Kidney epithelial cell (primary cell): ENCODE measurements at places on chromosomes 12 and 14.

GRCh38 chr12:69338120-69338859 is 9.9 kb upstream of the LYZ start:
- no peak for DNase-seq

GRCh38 chr12:120751389-120751788 is 25.8 kb downstream of the ACADS start:
- DNase-seq: no peak

DNA sequence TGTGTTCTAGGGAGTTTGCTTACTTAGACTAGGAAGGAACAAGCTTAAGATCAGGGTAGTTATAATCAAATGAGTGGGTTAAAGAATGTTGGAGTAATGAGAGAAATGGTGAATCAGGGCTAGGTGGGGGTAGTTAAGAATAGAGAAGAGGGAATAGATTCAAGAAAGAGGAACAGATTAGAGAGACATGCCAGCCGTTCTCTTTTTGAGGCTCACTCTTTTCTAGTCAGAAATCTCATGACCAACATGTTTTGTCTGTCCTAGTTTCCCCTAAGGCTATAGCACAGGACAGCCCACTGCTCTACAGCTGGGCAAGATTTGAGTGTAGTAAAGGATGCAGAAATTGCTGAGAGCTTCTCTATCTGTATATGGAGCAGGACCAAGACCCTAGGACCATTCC is 258.4 kb downstream of the AKAP6 start:
- DNase-seq: no peak

DNA sequence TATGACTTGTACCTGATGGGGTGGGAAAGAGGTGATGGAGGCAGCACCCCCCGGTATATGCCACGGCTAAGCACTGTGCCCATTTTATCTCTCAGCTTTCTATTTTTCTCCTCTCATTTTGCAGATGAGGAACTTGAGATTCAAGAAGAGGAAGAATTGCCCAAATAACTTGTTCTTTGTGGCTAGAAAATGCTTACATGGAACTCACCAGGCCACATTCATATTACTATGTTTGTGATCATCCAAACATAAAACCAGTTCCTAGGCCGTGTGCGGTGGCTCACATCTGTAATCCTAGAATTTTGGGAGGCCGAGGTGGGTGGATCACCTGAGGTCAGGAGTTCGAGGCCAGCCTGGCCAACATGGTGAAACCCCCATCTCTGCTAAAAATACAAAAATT is 14.5 kb upstream of the PSMD9 start:
- DNase-seq: no peak

- no peak for DNase-seq
These were observed 703.4 kb downstream of the NRXN3 start for GRCh38 chr14:78873581-78873980.

DNA sequence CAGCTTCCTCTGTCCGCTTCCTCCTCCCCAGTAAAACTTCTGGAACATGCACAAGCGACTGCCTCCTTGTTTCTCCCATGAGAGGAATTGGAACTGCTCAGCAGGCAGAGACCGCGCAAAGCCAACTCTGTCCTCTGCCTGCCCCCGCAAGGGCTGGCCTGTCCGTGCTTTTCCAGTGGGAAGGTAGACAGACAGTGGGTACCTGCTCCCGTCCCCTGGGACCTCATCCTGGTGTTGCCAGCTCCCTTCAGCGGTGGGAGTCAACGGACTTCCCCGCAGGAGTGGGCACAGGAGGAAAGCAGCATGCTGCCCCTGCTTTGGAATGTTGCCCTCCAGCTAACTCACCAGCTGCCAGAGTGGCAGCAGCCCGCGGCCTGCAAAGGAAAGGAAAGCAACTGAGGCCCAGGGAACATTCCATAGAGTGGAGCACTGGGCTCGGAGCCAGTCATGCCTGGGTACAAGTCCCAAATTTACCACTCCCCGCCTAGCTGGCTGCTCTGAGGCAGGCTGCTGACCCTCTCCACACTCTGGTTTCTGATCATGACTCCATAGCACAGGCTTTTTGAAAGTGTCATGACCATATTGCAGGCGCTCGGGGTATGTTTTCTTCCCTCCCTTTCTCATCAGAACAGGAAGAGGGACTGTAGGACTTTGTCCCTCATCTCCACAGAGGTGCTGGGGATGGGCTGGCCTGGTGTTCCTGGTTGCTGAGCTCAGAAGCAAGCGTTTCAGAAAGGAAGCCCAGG is 89.2 kb upstream of the CLMN start:
- DNase-seq: no peak

DNA sequence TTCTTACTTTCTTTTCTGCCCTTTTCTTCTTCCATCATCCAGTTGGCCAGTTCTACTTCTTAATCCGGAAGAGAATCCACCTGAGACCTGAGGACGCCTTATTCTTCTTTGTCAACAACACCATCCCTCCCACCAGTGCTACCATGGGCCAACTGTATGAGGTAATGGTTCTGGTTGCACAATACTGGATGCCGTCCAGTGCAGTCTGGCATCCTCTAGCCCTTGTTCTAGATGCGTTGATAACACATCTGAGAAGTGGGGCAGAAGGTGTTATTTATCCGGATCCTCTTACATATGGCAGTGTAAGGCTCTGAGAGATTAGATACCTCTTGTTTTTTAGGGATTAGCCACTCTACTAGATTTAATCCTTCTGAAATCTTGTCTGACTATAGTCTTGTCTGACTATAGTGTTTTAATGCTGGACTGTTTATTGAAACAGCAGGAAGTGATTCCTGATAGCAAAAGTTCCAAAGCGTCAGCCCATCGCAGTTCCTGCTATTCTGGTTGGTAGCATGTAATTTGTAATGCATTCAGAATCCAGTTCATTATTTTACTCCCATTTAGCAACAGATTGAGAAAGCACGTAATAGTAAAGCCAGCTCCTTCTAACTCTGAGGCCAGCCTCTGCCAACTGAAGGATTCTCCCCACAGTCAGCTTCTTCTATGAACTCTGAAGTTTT is 7.9 kb downstream of the GABARAPL1 start:
- no peak for DNase-seq

- no peak for DNase-seq
These were observed 798.1 kb downstream of the NRXN3 start for GRCh38 chr14:78968265-78968664.

- DNase-seq: no peak
These were observed 7.2 kb downstream of the MVK start for GRCh38 chr12:109580684-109581333.

GRCh38 chr12:130634866-130635265 is 81.2 kb downstream of the RIMBP2 start:
- no peak for DNase-seq

DNA sequence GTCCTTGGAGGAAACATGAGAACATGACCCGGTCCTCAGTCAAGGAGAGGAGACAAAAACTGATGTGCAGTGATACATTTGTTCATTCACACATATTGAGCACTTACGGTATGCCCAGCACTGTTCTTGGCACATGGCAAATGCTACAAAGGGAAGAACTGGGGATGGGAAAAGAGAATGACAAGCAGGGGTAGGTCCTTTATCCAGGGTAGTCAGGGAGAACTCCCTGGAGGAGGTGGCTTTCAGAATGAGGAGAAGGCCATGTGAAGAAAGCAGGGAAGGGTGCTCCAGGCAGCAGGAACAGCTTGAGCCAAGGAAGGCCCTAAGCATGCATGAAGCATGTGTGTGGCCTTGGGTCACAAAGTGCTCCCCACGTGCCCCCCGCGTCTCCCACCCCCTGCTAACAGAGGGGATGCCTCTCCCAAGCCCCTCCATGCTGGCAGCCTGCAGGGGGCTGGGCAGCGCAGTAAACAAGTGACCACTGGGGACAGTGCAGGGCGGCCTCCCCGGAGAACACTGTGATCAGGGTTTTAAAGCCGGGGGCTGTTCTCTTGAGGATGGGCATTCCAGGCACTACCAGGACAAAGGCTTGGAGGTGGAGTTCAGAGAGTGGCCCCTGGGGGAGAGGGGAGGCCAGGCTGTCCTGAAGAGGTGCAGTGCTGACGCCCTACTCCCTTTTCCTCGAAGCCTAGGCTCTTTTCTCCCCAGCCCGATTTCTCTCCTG is 71.0 kb downstream of the PHETA1 start:
- DNase-seq: no peak
